Neural progenitor cell (in vitro differentiated cells): ENCODE measurements at places on chromosomes 11 and 22. TPM values are rescaled to one million over a fixed set of nuclear protein-coding genes. Genes with fewer than 3 reads are reported as not detected.

- no peak for DNase-seq
- H3K27ac ChIP-seq = no peak overlapping the region
- H3K4me1 ChIP-seq = no peaks in the 10 kb centered on the region
Observed at GRCh38 chr11:17988465-17988864, 24.4 kb downstream of the SERGEF start.

DNA sequence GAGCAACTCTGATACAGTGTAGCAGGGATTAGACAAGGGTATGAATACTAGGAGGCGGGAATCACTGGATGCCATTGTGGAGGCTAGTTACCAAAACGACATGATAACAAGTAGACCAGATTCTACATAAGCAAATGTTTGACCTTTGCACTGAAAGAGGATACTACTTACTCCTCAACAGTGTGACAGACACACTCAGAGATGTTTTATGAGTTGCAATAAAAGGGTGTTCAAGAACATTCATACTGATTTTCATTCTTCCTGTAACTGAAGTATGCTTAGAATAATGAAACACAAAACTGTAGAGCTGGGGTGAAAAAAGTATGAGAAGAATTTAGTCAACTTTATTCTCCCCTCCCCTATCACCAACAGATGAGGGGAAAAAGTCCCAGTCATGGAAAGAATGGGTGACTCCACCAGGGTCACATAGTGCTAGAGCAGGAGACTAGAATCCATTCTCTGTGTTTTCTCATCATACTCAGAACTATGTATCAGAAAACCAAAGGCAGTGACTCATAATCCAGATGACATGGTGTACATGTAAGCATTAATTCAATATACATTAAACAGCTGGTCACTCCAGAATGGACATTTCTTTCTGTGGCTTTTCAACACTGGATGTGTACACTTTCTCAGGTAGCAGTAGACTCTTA lies 32.8 kb downstream of the ARHGAP20 start:
- no peak for DNase-seq
- H3K27ac ChIP-seq = no peak overlapping the region
- no peaks in the 10 kb centered on the region for H3K36me3 ChIP-seq
- no peak overlapping the region for H3K4me3 ChIP-seq
- H3K4me1 ChIP-seq = no peaks in the 10 kb centered on the region

- H3K4me3 ChIP-seq = no peak overlapping the region
- no peak for DNase-seq
- H3K27me3 ChIP-seq = peaks cover 66% of the 10 kb centered on the region
- H3K4me1 ChIP-seq = no peaks in the 10 kb centered on the region
- no peak overlapping the region for H3K27ac ChIP-seq
Observed at GRCh38 chr22:46055911-46056545, 79.1 kb upstream of the WNT7B start.

DNA sequence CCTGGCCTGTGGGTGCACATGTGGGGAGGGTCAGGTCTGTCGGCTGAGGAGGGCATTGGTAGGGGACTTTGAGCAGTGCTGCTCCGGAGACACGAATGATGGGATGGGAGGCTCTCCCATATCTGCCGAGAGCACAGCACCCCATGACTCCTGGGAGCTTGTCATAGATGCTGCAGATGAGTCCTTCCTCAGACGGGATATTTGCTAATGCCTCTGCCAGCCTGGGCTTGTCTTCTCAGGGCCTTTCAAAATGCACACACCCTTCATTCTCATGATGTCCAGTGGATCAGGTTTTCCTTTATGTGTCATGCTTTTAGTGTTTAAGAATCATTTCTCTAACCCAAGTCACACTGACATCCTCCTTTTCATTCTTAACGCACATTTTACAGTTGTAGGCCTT lies 8.1 kb upstream of the RNH1 start:
- H3K27me3 ChIP-seq = no peaks in the 10 kb centered on the region
- DNase-seq = no peak
- H3K4me3 ChIP-seq = no peak overlapping the region
- no peak overlapping the region for H3K27ac ChIP-seq
- H3K36me3 ChIP-seq = no peaks in the 10 kb centered on the region
- no peaks in the 10 kb centered on the region for H3K4me1 ChIP-seq

DNA sequence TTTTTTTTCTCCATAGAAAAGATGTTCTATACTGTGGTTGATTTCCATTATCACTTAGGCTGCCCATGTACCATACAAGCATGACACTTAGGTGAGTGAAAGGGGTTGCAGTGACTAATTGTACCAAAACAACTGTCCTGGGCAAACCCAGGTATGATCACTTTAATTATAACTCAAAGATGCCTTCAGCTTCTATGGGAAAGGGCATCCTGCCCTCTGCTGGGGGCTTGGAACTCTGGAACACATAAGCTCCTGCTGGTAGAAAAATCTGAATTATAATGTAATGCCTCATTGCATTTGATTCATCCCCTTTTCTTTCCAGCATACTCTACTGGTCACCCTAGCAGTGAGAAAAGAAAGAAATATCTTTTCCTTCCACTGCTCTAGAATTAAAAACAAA lies 206.3 kb downstream of the DDX10 start:
- no peak overlapping the region for H3K4me3 ChIP-seq
- DNase-seq = peak; percentile 41
- no peaks in the 10 kb centered on the region for H3K36me3 ChIP-seq
- no peaks in the 10 kb centered on the region for H3K4me1 ChIP-seq
- no peak overlapping the region for H3K27ac ChIP-seq
- H3K27me3 ChIP-seq = no peaks in the 10 kb centered on the region

DNA sequence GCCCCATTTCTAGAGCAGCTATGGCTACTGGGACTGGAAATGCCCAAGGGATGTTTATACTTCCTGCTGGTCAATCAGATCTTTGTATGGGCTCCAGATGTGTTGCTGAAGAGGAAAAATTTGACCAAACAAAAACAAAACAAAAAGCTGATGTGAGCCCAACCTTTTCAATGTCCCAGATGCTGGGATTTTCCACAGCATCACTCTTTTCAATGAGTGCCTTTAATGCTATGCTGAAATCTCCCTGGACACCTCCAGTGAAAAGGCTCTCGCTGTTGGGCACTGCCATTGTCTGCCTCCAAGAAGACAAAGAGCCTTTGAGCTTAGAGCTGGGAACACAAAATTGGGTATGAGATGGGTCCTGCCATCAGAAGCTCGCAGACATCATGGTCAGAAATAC lies 671.9 kb downstream of the NTM start:
- no peak overlapping the region for H3K4me3 ChIP-seq
- DNase-seq = peak; percentile 47
- H3K27ac ChIP-seq = no peak overlapping the region
- no peaks in the 10 kb centered on the region for H3K27me3 ChIP-seq
- H3K4me1 ChIP-seq = peaks cover 31% of the 10 kb centered on the region

GRCh38 chr11:67026941-67027340 lies 4.0 kb downstream of the SYT12 start:
- peaks cover 9% of the 10 kb centered on the region for H3K4me1 ChIP-seq
- no peak for DNase-seq
- no peak overlapping the region for H3K27ac ChIP-seq
- H3K4me3 ChIP-seq = no peak overlapping the region
- peaks cover 42% of the 10 kb centered on the region for H3K27me3 ChIP-seq
- H3K36me3 ChIP-seq = no peaks in the 10 kb centered on the region

GRCh38 chr22:27790376-27791158 lies 11.0 kb downstream of the MN1 start:
- peaks cover 7% of the 10 kb centered on the region for H3K36me3 ChIP-seq
- no peak overlapping the region for H3K27ac ChIP-seq
- peaks cover 69% of the 10 kb centered on the region for H3K4me1 ChIP-seq
- peak overlapping the region; percentile 13 for H3K4me3 ChIP-seq
- H3K27me3 ChIP-seq = peaks cover 2% of the 10 kb centered on the region
- peak; percentile 46 for DNase-seq

- no peak overlapping the region for H3K4me3 ChIP-seq
- DNase-seq = no peak
- no peak overlapping the region for H3K27ac ChIP-seq
Observed at GRCh38 chr11:64601605-64602465, 10.8 kb downstream of the SLC22A12 start.

GRCh38 chr11:108226036-108226435 lies 3.2 kb downstream of the ATM start:
- H3K4me3 ChIP-seq = no peak overlapping the region
- H3K27ac ChIP-seq = no peak overlapping the region
- H3K27me3 ChIP-seq = no peaks in the 10 kb centered on the region
- peaks cover 18% of the 10 kb centered on the region for H3K36me3 ChIP-seq
- no peak for DNase-seq
- H3K4me1 ChIP-seq = peaks cover 17% of the 10 kb centered on the region

- H3K27me3 ChIP-seq = no peaks in the 10 kb centered on the region
- H3K4me3 ChIP-seq = no peak overlapping the region
- no peak overlapping the region for H3K27ac ChIP-seq
- no peaks in the 10 kb centered on the region for H3K4me1 ChIP-seq
Observed at GRCh38 chr22:43855431-43855830, 6.9 kb downstream of the SULT4A1 start.

- DNase-seq = peak; percentile 23
- peaks cover 11% of the 10 kb centered on the region for H3K27me3 ChIP-seq
- H3K36me3 ChIP-seq = no peaks in the 10 kb centered on the region
- peaks cover 49% of the 10 kb centered on the region for H3K4me1 ChIP-seq
Observed at GRCh38 chr11:44725757-44726282, 942 bp upstream of the TSPAN18 start.

DNA sequence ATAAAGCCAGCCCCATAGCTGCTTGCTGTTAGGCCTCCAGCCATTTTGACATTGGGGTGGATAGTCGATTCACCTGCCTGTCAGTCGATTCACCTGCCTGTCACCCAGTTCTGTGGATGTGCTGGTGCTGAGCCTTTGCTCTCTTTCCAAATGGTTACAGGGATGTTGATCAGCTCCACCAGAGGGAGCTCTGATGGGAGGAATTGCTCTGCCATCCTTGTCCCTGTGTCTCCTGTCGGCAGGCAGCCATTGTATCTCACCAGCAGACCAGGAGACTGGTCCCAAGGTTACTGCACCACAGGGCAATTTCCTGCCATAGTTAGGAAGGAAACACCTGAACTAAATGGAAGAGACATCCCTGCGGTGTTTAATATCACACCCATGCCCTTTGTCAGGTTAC lies 6.1 kb downstream of the MPEG1 start:
- no peaks in the 10 kb centered on the region for H3K27me3 ChIP-seq
- H3K4me3 ChIP-seq = no peak overlapping the region
- no peak overlapping the region for H3K27ac ChIP-seq
- H3K4me1 ChIP-seq = no peaks in the 10 kb centered on the region
- DNase-seq = peak; percentile 66
- H3K36me3 ChIP-seq = no peaks in the 10 kb centered on the region

DNA sequence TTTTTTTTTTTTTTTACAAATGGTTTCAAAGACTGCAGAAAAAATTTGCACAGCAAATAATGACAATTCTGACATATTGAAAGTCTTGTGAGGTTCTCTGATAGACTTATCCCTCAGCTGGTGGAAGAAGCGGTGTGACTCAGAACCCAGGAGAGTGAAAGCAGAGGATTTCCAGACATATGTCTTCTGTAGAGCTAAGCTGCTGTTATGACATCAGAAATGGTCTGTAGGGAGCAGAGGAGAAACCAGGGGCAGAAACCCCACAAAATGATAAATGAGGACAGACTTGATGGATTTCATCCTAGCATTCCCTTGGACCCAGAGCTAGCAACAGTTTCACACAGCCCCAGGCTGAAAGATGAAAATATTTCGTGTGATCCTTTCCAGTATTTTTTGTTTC lies 582.6 kb downstream of the METTL15 start:
- no peak overlapping the region for H3K4me3 ChIP-seq
- no peaks in the 10 kb centered on the region for H3K4me1 ChIP-seq
- no peak for DNase-seq
- H3K36me3 ChIP-seq = no peaks in the 10 kb centered on the region
- H3K27ac ChIP-seq = no peak overlapping the region
- no peaks in the 10 kb centered on the region for H3K27me3 ChIP-seq

- H3K4me1 ChIP-seq = peaks cover 5% of the 10 kb centered on the region
- H3K4me3 ChIP-seq = no peak overlapping the region
- DNase-seq = no peak
Observed at GRCh38 chr11:66866511-66866986, 9.7 kb downstream of the LRFN4 start.

GRCh38 chr22:46967445-46968358 lies 205.3 kb downstream of the TBC1D22A start:
- no peak overlapping the region for H3K4me3 ChIP-seq
- no peaks in the 10 kb centered on the region for H3K27me3 ChIP-seq
- DNase-seq = no peak
- peaks cover 11% of the 10 kb centered on the region for H3K4me1 ChIP-seq

- no peaks in the 10 kb centered on the region for H3K36me3 ChIP-seq
- peaks cover 10% of the 10 kb centered on the region for H3K27me3 ChIP-seq
- no peak overlapping the region for H3K4me3 ChIP-seq
- peaks cover 37% of the 10 kb centered on the region for H3K4me1 ChIP-seq
- no peak overlapping the region for H3K27ac ChIP-seq
- no peak for DNase-seq
Observed at GRCh38 chr22:29208502-29208862, 2.8 kb downstream of the EMID1 start.

GRCh38 chr22:24060375-24060788 lies 49.3 kb downstream of the CABIN1 start:
- H3K27ac ChIP-seq = no peak overlapping the region

The PAFAH1B2 gene
- 161 and 203 TPM in 2 replicates for total RNA-seq

The MS4A12 gene
- not detected in 2 replicates for total RNA-seq

The CD59 gene
- 42.8 and 74.7 TPM in 2 replicates for total RNA-seq

The SCGB1D4 gene
- not detected in 2 replicates for total RNA-seq

The ATL3 gene
- 18.5 and 19.5 TPM in 2 replicates for total RNA-seq
